Right lung (tissue), 10 donors: ENCODE measurements at places on chromosomes 1 and 21. TPM values are rescaled to one million over a fixed set of nuclear protein-coding genes. Genes with fewer than 3 reads are reported as not detected.
A peak's percentile ranks its signal among the peaks of the same experiment; 100 is the strongest.

PTGFR gene
- polyA plus RNA-seq: 0.13 TPM

SAMD13 gene
- 11.3 TPM for polyA plus RNA-seq

AADACL3 gene
- polyA plus RNA-seq: not detected

RPAP2 gene
- polyA plus RNA-seq: 26.4 TPM

MIXL1 gene
- 0.72 TPM for polyA plus RNA-seq

DNA sequence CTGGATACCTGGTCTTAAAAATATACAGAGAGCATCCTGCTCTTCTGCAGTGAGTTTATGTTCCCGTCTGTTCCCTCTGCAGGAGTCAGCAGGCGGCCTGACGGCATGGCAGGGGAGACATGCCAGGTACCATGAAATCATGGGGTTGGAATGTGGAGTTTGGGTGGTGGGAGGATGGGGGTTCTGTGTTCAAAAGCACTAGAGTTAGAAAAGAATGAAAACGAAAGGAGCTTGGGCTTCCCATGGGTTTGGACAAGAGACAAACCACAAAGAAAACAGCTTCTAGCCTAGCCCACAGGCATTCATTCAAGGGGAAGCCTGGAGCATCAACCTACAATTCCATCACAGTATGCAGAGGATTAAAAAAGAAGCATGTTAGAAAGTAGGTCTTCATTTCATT, 59.9 kb downstream of the WARS2 start:
- DNase-seq: no peak

GRCh38 chr1:218371927-218372672, 27.0 kb downstream of the TGFB2 start:
- DNase-seq: peak; percentile 82

DNA sequence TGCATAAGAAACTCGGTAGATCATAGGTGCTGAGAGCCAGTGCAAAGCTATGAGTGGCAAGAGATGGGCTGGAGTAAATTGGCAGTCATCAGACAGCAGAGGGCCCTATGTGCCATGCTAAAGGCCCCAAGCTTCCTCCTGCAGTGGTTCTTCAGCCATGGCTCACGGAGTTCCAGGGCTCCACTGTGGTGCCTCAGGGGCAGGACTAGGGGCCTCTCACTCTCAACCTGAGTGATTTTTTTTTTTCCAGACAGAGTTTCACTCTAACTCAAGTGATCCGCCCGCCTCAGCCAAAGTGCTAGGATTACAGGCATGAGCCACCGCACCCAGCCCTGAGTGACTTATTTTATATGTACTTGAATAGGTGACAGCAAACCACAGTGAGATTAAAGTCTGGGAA, 10.4 kb upstream of the GJA8 start:
- no peak for DNase-seq

- no peak for DNase-seq
Measured at GRCh38 chr1:2248854-2249558, 20.9 kb downstream of the SKI start.

GRCh38 chr21:33025489-33026442, at the start of gene OLIG2:
TSS of gene OLIG2 (plus strand) at chr21:33025935. CDS start at chr21:33026863, 928 bp downstream.
- no peak for DNase-seq

DNA sequence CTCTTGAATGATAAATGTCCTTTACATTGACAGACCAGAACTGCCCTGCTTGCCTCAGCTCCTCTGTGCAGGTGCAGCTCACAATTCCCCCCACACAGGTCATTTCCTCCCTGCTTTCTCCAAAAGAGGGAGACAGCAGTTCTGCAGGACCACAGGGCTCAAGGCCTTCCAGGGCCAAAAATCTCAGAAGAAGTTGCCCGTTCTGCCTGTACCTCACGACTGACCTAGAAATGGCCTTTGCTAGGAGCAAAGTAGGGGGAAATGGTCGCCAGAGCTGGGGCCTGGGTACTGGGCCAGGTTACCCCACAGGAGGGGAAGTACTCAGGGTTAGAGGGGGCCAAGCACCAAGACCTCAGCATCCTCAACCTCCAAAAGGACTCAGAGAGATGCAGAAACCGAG, 11.1 kb downstream of the RNU1-2 start:
- no peak for DNase-seq

DNA sequence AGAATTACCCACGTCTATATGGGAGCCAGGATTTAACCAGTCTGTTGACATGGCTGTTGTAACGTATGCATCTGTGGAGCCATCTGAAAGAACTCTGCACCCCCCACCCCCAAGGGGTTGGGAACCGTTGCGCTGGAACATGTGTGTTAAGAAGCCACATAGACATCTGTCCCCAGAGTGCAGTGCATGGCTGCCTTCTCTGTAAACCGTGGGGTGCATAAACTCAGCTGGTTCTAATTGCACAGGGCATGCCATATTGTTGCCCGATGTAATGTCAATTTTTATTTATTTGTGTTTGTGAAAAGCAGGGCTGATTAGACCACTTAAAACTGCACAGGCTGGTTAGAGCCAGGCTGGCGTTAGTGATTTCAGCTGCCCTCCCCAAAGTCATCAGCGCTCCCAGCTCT, 70.1 kb upstream of the ROR1 start:
- no peak for DNase-seq

GRCh38 chr21:42597487-42598158, 55.8 kb upstream of the PDE9A start:
- no peak for DNase-seq

- no peak for DNase-seq
Measured at GRCh38 chr1:31529999-31530684, 46.2 kb upstream of the TINAGL1 start.
